ENCODE measurements at places on chromosomes 5 and 9.

DNA sequence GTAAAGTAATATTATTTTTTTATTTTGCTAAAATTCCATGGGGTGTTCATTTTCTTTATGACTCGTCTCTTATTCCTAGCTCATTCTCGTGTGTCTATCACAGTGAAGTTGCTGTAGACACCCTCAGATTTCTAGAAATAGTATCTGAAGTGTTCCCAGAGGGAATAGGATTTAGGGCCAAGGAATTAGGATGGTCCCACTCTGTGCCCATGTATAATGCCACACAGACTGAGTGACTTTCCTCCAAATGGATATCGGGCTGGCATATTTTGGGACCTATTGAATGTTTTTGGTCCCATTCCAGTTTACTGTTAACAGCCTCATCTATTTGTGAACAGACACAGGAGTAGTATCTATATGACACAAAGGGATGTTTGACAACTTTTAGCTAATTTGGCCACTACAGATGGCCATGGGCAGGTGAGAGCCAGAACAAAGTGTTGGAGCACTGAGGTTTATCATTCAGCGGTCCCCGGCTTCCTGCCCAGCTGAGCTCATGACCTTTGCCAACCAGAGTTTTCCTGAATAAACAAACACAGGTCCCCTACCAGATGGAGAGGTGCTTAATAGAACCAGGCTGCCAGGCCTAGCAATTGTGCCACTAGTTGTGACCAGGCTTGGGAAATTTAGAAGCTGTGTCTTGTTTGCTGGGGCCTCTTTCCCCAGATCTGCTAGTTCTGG is 46.9 kb downstream of the MAP1B start:
- DNase-seq: no peak

- DNase-seq: no peak
Measured at GRCh38 chr5:143322176-143322575, 81.3 kb downstream of the NR3C1 start.

GRCh38 chr9:16262477-16263261 is 607.8 kb downstream of the BNC2 start:
- DNase-seq: no peak

- DNase-seq: no peak
Measured at GRCh38 chr9:98080326-98080725, 23.8 kb downstream of the NANS start.

DNA sequence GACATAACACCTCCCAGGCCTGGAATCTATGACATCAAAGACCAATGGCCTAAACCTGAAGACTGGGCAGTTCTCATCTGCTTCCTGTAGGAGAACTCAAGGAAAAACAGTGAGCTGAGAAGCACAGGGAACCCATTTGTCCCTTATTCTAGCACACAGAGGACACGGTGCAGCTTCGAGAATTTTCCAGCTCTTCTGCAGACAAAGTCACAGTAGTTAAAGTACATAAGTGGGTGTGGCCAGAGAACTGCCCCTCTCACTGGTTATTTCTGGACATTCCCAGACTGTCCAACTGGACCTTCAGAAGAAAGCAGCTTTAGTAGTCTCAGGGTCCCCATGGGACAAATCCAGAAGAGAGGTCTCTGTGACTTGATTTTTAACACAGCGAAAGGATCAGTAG is 114.6 kb downstream of the KLHL3 start:
- no peak for DNase-seq

DNA sequence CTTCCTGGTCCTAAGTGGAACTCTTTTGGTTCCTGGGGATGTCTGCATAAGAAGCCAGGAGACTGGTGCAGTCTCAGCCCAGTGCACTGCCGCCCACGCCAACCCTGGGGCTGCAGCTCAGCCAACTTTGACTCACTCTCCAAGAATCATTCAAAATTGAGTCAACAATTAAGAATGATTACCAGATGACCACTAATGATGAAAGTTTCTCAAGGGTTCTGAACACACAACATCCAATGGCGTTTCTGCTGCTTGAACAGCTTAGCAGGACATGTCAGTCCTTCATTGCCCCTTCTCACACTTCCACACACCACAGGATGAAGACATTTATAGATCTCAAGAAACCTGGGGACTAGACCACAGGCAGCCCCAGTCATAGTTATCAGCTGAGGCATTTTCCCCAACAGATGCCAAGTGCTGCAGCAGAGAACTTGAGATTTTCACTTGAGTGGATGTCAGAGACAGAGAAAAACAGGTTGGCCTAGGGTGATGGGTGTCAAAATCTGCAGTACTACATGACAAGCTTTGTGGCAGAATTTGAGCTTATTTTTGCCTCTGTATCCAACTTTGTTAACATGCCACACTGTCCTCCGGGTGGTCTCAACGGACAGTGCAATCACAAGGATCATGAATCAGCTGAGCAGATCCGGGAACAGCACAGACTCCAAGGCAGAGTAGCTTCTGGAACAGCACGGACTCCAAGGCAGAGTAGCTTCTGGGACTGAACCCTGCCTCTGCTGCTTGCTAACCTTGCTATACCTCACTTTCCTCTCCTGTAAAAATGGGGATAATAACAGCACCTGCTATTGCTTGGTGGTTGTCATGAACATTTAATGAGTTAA is 356.1 kb downstream of the SPOCK1 start:
- no peak for DNase-seq

DNA sequence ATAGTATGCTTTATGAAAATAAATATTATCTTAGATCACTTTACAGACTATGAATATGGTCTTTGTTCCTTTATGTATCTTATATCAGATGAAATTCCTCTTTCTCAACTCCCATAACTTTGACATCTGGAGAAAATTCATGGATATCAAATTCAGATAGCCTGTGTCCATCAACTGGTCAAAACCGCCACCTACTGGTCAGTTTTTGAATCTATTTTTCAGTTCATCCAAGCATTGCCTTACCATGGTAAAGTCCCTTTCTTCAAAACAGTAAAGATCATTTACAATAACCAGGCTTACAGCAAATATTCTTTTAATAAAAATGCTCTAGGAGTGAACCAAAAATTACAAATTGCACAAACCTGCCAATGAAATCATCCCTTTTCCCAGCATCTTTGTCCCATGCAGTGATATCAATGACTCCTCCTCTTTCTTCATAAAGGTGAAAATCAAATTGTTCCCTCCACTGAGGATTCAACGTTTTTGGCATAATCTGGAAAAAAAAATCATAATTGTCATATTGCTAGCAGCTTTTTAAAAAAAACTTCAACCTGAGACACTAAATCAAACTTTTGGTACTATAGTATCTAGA is 290.5 kb downstream of the SLF1 start:
- no peak for DNase-seq

GRCh38 chr9:122393284-122393983 is 22.6 kb downstream of the PTGS1 start:
- DNase-seq: no peak

GRCh38 chr5:143837306-143837848 is 25.4 kb downstream of the HMHB1 start:
- DNase-seq: peak; percentile 26
